COR-L47 (cell line): ENCODE measurements at places on chromosomes 11 and 22.

DNA sequence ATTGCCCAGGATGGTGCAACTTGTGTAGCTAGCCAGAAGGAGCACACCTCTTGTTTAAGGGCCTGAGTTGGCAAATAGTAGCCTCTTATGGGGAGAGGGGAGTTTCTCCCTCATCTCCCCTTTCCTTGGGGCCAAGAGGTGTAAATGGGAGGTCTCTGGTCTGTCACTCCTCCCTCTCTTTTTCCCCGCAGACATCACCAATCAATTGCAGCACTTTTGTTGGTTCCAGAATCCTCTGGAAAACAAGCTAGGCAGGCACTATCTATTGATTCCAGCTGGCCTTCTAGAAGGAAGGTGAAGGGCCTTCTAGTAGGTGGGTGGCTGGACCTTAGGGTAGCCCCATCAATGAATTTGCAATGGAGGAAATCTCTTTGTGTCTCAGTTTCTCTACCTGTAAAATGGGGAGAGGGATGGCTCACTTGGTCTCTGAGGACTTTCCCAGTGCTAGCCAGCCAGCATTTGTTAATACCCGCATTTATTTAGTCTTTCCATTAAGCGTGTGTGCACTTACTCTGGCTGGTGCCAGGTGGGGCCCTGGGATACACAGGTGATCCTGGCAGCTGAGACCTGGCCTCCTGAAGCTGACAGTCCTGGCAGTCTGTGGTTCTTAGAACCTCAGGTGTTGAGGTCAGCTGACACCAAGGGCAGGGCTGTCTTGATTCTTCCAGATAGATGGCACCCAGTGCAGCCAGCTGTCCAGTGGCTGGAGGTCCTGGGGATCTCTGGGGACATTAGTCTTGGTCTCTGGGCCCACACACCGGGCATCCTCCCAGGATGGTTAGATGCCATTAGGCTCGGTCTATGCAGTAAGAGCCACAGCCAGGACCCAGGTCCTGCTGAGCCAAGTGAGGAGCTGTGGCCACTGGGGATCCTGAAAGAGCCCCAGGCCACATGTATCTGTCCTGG is 51.7 kb downstream of the TSPAN18 start:
- no peak for DNase-seq

- no peak for DNase-seq
These were observed 47.1 kb downstream of the LARGE1 start for GRCh38 chr22:33873186-33873585.

DNA sequence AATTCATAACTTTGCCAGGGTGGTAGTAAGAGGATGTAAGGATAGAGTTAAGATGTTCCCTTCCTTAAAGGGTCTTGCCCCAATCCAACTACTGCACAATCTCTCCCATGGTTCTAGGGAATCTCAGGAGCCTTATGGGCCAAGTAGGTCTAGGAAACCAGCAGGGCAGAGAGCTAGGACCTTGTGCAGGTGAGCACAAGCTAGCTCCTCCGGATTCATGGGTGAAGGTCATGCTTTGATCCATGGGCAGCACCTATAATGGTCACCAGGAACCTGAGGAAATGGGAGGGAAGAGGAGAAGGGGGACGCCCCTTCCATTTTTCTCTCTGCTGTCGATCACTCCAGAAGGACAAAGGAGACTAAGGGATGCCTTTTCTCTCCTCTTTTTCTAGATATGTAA is 16.8 kb downstream of the KCNJ11 start:
- peak; percentile 51 for DNase-seq

DNA sequence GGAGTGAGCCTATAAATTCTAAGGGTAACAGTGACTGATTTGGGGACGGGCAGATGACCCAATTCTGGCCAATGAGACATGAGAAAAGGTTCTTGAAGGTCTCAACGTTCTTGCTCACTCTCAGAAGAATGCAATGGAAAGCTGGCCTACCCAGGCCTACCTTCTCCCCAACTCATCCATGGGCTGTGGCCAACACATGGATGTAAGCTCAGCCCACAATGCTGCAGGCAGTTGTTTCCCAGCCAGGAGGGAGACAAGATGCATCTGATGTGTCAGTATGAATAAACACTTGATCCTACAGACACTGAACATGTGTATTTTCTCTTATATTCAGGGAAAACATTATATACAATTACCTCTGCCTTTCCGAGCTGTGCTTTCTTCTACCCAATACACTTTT is 24.4 kb downstream of the PI4KA start:
- no peak for DNase-seq

DNA sequence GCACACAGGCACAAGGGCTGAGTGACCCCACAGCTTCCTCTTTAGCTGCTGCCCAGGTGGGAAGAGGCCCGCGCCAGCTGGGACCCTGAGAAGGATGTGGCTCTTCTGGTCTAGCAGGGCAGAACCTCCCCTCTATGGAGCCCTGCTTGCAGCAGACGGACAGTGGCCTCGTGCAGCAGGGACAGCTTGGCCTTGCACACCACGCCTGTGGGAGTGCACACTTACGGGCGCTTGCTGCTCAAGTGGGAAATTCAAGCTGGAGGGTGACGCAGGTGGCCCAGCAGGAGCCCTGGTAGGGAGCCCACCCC is 971.4 kb downstream of the BRD1 start:
- no peak for DNase-seq

DNA sequence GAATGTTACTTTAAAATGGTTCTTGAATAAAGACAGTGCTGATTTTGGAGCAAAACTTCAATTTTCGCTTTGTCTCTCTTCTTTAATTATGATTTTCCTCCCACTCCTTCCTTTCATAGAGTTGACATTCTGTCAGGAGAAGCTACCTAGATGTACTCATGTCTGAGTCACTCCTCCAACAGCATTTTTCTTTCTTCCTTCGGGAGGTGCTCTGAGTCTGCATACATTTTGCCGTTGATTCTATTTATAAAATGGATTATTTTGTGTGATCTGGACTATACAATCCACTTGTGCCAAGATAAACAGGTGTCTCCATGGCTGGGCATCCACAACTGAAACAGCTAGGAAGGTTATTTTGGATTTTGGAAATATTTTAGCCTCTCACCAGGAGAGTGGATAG is 588.3 kb upstream of the ANO5 start:
- no peak for DNase-seq

- no peak for DNase-seq
These were observed 14.1 kb downstream of the PTPRJ start for GRCh38 chr11:47994417-47994816.

DNA sequence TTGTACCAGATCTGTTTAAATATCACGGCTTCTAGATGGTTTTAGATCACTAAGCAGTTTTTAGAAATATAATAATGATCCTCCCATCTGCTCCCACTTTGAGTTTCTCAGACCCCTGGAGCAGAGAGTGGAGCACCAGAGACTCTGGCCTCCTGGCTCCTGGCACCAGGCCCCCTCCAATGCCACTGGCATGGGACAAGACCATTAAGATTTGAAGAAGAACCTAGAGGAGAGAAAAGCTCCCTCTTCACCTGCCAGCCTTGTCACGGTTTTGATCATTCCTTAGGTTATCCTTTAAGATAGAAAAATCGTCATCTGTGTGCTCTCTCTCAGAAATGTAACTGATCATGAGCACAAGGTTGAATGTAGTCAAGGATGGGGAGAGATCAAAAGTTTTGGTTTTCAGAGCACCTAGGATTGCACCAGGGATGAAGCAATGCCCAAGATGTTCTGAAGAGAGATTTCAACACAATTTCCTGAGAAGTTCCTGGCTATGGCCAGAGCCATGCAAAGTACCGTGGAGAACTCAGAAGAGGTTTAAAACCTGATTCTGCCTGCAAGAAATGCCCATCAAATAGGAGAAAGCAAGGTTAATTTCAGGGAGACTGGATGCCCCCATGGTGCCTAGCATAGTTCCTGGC is 22.2 kb downstream of the IL10RA start:
- no peak for DNase-seq

- peak; percentile 19 for DNase-seq
These were observed 28.0 kb upstream of the ZC3H12C start for GRCh38 chr11:110065189-110065588.

GRCh38 chr11:20342347-20343141 is 21.0 kb upstream of the HTATIP2 start:
- no peak for DNase-seq

DNA sequence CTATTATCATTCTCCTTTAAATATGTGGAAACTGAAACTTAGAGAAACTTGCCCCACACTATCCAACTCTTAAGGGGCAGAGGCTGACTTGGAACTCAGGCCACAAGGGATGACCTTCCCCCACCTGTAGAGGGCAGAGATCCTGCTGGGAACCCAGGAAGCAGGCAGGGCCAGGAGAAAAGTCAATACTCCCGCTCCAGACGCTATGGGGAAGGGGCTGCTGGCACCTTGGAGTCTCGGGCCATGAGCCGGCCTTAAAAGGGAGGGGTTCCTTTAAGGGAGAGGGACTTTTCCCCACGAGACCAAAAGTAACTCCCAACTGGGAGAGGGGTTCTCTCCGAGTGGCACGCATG is 620 bp upstream of the ANO5 start:
- DNase-seq: no peak

GRCh38 chr22:27462190-27462589 is 339.4 kb downstream of the MN1 start:
- peak; percentile 83 for DNase-seq

GRCh38 chr11:69653406-69653960 is 12.5 kb downstream of the CCND1 start:
- DNase-seq: no peak

- DNase-seq: no peak
These were observed 27.0 kb downstream of the FADS2 start for GRCh38 chr11:61854966-61855714.

- no peak for DNase-seq
These were observed 7.7 kb downstream of the VWCE start for GRCh38 chr11:61287338-61287977.

DNA sequence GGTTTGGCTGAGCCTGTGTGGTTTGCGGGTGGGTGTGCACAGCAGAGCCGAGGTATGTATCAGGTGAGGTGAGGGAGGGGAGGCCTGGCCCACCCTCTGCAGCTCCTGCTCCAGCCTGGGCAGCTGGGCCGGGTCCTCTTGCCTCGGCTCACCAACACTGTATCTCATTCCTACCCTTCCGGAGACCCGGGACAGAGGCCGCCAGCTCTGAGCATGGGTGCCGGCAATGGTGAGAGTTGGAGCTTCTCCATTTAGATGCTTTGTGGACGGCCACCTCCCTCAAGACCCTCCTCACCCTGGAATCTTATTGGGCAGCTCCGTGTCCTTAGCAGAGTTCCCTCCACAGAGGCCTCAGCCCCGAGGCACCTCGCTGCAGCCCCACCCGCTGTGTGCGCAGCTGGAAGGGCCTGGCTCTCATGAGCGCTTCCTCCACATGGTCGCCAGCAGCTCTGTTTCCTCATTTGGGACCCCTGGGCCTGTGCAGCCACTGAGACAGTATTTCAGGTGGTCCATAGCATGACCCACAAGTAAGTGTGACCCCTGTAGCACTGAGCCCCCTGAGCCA is 55.7 kb downstream of the ANO1 start:
- DNase-seq: no peak

DNA sequence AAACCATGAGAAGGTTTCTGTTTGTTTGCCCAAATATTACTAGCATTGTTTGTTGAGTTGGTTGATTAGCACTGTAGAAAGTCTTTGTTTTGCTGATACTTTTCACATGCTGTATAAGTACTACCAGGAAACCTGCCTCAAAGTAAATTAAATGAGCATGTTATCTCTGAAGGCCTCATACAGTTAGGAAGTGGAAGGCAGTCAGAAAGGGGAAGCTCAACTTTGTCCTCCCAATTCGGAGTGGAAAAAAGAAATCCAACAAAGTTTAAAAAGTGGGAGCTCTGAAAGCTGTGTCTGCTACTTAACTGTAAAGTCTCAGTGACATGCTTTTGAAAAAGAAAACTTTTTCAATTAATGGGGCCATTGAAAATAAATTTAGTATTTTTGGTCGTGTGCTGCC is 188.3 kb upstream of the BLID start:
- DNase-seq: no peak

GRCh38 chr22:19466848-19467752 is 11.9 kb downstream of the UFD1 start:
- no peak for DNase-seq

- no peak for DNase-seq
These were observed 304.7 kb downstream of the NELL1 start for GRCh38 chr11:20973940-20974559.

GRCh38 chr22:40764763-40765441 is 54.2 kb downstream of the SLC25A17 start:
- no peak for DNase-seq

DNA sequence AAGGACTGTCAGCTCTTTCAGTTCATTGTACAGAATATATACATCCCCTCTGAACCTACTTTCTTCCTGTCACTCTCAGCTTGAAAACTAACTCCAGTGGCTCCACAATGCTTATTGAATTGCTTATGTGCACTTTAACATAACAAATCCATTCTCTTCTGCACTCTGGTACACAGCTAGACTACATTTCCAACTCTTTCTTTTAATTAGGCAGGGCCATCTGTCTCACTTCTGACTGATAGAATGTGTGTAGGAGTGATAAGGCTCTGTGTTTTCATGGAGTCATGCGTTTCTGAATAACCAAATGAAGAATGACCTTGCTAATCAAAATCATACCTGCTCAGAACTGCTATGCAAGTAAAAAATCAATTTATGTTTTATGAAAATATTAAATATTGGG is 278.5 kb upstream of the CCDC179 start:
- no peak for DNase-seq

GRCh38 chr11:66231561-66231960 is 36.9 kb upstream of the RAB1B start:
- DNase-seq: peak; percentile 87

DNA sequence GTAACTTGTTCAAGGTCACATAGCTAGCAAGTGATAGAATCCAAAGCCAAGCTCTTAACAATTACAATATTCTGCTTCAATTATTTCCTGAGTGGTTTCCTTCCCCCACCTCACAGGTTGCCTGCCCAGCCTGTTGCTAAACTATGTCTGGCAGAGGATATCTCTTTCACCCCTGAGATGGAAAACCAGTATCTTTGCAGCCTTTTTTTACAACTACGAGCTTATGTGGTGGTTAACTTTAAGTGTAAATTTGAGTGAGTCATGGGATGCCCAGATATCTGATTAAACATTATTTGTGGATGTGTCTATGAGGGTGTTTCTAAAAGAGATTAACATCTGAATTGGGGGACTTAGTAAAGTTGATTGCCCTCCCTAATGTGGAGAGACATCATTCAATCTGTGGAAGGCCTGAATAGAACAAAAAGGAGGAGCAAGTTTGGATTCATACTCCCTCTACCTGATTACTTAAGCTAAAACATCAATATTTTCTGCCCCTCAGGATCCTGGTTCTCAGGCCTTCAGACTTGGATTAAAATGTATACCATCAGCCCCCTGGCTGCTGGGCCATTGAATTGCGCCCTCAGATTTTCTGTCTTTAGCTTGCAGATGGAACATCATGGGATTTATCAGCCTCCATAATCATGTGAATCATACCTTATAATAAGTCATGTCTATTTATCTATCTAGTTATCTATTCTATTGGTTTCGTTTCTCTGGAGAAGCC is 911.9 kb downstream of the METTL15 start:
- DNase-seq: peak; percentile 60

GRCh38 chr11:72300268-72300667 is 56.3 kb upstream of the PHOX2A start:
- DNase-seq: no peak

GRCh38 chr11:44906649-44907048 is 44.0 kb downstream of the TP53I11 start:
- no peak for DNase-seq

GRCh38 chr11:67442504-67443404 is 522 bp downstream of the CORO1B start:
- DNase-seq: no peak
